ENCODE measurements at places on chromosomes 1 and 21.

DNA sequence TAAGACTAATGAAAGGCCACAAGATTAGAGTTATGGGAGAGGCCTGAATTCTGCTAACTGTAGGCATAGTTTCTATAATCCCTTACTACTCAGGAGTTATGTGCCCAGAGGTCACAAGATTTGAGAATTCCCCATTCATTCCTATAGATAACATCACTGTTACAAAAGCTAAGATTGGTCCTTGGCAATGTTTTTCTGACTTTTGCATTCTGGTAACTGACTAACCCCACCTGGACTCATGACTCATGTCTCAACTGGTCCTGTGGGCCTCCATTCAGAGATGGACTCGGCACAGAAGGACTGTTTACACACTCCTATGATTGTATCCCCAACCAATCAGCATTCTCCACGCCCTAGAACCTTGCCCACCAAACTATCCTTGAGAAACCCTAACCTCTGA, 249.0 kb upstream of the ZP4 start:
- DNase-seq = no peak

DNA sequence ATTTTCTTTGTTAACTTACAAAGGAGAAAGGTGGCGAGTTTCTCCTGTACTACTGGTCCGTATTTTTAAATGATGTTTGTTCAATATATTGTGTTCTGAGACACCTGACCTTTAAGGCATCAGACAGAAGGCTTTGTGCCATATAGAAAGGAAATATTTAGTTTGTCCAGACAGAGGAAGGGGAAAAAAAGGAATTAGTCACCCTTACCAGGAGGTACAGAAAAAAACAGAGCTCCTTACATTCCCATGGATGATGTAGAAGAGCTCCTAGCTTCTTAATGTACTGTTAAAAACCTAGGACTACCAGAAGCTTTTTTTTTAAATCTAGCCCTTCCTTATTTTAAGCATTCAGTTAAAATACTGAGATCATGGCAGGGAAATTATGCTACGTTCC, 12.4 kb upstream of the PODN start:
- no peak for DNase-seq

GRCh38 chr1:56719171-56719570, 74.1 kb downstream of the PRKAA2 start:
- DNase-seq = no peak

GRCh38 chr1:171860696-171861095, 19.4 kb downstream of the DNM3 start:
- no peak for DNase-seq

GRCh38 chr1:218156595-218156994, 128.5 kb upstream of the RRP15 start:
- DNase-seq = no peak

DNA sequence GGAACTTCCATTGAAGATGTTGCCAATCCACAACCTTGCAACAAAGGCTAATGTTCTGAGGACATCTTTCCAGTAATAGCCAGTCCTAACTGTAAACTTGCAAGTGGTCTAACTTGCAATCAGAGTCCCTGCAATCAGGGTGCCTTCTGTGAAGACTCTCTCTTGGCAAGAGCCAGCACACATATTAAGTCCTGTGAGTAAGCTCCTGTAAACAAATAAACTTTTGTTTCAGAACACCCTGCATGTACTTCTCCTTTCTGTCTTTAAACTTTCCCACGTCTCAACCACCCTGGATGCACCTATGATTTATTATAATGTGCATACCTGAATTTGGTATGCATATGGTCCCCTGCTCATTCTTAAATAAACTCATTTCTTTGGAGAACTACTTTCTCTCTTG, 9.1 kb downstream of the GBP7 start:
- no peak for DNase-seq

DNA sequence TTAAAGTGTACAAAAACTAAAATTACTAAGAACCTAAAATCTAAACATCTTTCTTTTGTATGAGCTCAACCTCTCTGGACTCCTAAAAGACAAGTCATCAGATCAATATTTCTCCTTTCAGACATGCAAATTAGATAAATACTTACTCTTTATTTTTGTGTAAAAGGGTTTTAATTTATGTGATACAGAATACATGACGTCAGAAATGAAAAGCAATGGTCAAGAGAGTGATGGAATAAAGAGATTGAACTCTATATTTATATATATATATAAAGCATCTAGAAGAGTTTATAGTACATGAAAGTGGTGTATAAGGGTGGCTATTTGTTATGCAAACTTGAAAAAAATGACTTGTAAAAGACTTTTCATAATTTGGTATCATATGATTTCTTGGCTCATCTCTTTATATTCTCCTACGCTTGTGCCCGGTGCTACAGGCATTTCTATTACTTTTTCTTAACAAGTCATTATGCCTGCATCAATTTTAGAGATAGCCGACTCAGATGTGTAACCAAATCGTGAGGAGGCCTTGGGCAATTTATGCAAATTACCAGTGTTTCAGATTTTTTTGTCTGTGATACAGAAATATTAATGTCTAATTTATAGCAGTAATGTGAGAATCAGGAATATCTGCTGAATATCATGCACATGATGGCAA, 186.0 kb upstream of the OLFM3 start:
- no peak for DNase-seq

GRCh38 chr1:45067806-45068205, 55.8 kb downstream of the UROD start:
- DNase-seq = no peak

Data from GM12891 (cell line).